Activated CD8-positive, alpha-beta memory T cell treated with anti-CD3 and anti-CD28 coated beads for 1 hour (primary cell): ENCODE measurements at places on chromosomes 7 and 10.

- no peak for DNase-seq
These were observed 97.8 kb upstream of the PPP2R2D start for GRCh38 chr10:131802996-131803395.

- DNase-seq: no peak
These were observed 30.8 kb downstream of the ZNF438 start for GRCh38 chr10:31000867-31001266.

DNA sequence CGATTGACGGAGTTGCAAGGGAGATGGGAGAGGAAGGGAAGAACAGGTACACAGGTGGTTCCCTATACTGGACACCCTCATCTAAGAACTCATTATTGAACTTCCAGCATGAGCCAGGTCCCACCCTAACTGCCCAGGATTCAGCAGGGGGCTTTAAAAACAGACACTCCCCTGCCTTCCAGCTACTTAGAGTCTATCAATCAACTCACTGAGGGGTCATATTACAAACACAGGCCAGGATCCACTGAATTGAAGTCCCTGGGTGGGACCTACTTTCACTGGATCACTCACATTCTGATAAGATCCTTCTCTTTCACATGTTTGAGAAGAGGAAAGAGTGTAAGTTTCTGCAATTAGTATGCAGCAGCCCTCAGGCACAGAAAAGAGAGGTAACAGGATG lies 92.8 kb downstream of the ITGA8 start:
- no peak for DNase-seq

DNA sequence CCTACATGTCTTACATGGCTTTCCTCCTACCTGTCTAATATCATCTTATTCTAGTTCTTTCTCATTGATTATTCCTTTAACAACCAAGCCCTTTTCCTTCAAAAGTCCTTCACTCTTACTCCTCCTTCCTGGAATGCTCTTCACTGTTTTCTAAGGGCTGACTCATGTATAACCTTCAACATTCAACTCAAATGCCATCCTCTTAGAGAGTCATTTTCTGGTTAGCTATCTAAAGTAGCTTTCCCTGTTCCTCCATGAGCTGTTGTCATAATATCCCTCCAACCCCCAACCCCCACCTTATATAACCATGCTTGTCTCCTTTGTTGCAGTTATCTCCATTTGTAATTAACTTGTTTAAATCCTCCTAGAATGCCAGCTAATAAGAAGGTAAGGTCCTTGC lies 286.8 kb downstream of the ADK start:
- no peak for DNase-seq

DNA sequence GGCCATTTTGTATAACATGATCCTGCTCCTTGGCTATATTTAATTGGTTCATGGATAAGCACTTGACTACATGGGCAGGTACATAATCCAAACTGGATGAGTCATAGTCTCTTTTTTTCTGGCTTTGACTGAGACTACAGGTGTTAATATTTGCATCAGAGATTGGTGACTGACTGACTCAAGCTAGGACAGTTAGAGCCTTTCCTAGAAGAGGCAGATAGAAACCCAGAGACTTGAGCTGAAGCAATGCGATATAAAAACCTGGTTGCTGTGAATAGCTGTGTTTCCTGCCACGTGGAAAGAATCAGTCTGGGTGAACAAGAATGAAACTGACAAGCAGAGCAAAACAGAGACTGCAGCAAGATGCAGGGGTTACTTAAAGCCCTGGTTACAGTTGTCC lies 81.0 kb downstream of the SAMD9 start:
- DNase-seq: no peak

DNA sequence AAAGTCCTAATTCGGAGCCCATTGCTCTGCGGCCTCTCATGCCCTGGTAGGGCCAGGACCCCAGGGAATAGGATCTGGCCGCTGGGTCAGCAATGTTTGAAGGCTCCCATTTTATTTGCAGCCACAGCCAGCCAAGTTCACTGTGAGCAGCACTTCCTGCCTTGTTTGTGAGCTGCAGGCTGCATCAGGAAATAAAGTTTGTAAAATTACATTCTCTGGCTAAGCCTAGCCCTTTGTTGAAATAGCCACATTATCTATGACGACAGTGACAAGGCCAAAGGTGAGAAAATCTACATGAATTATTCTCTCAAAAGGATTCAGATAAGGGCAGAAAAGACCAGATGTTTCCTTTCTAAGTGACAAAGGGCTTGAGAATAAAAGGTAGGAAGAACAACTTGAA lies 23.7 kb upstream of the ITGB1 start:
- no peak for DNase-seq
